HFFc6 (cell line): ENCODE measurements at places on chromosomes 11 and 22.
A peak's percentile ranks its signal among the peaks of the same experiment; 100 is the strongest.

DNA sequence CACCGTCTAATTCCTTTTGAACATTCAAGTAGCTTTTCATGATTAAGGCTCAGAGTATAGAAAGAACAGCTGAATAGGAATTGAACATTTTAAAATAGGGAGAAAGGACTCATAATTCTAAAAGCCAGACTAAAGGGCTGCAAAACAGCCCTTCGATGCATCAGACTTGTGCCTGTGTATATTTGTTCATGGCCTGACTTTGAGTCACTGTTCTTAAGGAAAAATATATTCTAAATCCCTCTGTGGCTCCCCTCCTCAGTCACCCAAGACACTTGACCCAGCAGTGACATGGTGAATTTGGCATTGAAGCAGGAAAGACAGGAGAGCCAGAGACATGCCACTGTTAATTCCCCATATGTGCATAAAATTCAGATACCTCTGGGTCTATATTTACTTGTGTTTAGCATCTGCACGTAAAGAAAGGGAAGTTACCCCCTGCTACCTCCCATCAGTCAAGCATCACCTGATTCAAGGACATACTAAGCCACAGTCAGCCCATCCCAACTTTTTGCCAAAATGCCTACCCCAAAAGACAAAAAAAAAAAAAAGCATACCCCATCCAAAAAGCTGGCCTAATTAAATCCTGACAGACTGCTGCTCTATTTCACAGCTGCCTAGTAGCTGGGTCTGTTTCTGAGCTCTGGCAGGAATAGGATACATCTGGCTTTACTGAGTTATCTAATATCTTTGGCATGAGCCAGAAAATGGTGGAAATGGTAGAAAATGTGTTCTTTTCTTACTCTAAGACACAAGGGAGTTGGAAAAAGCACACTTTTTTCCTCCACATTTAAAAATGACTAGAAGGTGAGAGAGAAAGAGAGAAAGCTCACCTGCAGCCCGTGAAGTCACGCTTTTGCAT lies 93.5 kb downstream of the COMMD9 start:
- H3K27ac ChIP-seq = no peak overlapping the region
- H3K4me3 ChIP-seq = no peak overlapping the region
- no peaks in the 10 kb centered on the region for H3K36me3 ChIP-seq
- no peaks in the 10 kb centered on the region; the same call in 1 of the 2 replicates for H3K27me3 ChIP-seq

DNA sequence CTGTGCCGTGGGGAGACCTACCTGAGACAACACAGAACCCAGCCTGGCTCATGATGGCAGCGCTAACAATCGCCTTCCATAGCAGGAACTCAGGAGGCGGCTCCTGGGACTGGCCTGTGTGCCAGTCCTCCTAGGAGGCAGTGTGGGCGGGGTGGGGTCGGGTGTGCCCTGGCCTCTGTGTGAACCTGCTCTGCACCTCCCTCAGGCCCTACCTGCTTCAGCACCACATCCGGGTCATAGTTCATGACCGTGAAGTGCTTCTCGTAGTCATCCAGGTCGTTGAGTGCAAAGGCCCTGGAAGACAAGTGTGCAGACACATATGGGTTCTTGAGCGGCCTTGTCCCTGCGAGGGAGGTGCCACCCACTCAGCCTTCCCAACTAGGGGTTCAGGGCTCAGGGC lies 15.3 kb downstream of the TTLL12 start:
- peaks cover 4% of the 10 kb centered on the region; the same call in 1 of the 2 replicates for H3K36me3 ChIP-seq
- H3K27ac ChIP-seq = no peak overlapping the region
- H3K27me3 ChIP-seq = peaks cover under 1% of the 10 kb centered on the region; the same call in 1 of the 2 replicates
- no peak overlapping the region for H3K4me3 ChIP-seq
- peaks cover 11% of the 10 kb centered on the region; the same call in 1 of the 2 replicates for H3K4me1 ChIP-seq

DNA sequence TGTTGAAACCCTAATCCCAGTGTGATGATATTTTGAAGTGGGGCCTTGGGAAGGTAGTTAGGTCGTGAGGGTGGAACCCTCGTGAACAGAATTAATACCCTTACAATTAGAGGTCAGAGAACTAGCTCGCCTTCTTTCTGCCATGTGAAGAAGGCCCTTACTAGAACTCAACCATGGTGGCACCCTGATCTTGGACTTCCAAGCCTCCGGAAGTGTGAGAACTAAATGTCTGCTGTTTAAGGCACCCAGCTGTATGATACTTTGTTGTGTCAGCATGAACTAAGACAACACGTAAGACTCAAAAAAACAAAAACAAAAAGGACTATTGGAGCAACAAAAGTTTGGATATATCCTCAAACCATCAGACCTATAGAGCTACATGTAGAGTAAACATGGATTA lies 52.0 kb downstream of the TMEM123 start:
- H3K36me3 ChIP-seq = peaks cover 26% of the 10 kb centered on the region
- DNase-seq = no peak
- H3K27me3 ChIP-seq = 0 out of 2 replicates have a peak, but pooled peaks cover 2% of the 10 kb centered on the region
- H3K4me1 ChIP-seq = peaks cover 18% of the 10 kb centered on the region
- H3K4me3 ChIP-seq = no peak overlapping the region

- no peak for DNase-seq
- H3K4me1 ChIP-seq = peaks cover 42% of the 10 kb centered on the region
- no peak overlapping the region for H3K4me3 ChIP-seq
- no peaks in the 10 kb centered on the region; the same call in 1 of the 2 replicates for H3K27me3 ChIP-seq
- H3K27ac ChIP-seq = no peak overlapping the region; the same call in 1 of the 2 replicates
These were observed 261.3 kb upstream of the ARHGAP20 start for GRCh38 chr11:110973401-110973980.

- no peaks in the 10 kb centered on the region; the same call in 1 of the 2 replicates for H3K27me3 ChIP-seq
- H3K36me3 ChIP-seq = peaks cover 4% of the 10 kb centered on the region
- peaks cover 15% of the 10 kb centered on the region for H3K4me1 ChIP-seq
- peak overlapping the region; percentile 94 for H3K27ac ChIP-seq
These were observed 17.5 kb downstream of the CDC45 start for GRCh38 chr22:19497245-19497644.

GRCh38 chr11:64652586-64653387 lies 61.8 kb downstream of the SLC22A12 start:
- peaks cover 8% of the 10 kb centered on the region; the same call in 1 of the 2 replicates for H3K4me1 ChIP-seq
- no peak overlapping the region for H3K4me3 ChIP-seq
- H3K27ac ChIP-seq = no peak overlapping the region
- no peaks in the 10 kb centered on the region for H3K36me3 ChIP-seq
- H3K27me3 ChIP-seq = peaks cover 22% of the 10 kb centered on the region

- DNase-seq = peak; percentile 78
- H3K4me3 ChIP-seq = peak overlapping the region; percentile 56
- peak overlapping the region; percentile 95 for H3K27ac ChIP-seq
- peaks cover 1% of the 10 kb centered on the region; the same call in 1 of the 2 replicates for H3K27me3 ChIP-seq
- H3K36me3 ChIP-seq = no peaks in the 10 kb centered on the region; the same call in 1 of the 2 replicates
These were observed 55.0 kb upstream of the ARHGAP32 start for GRCh38 chr11:129247135-129247534.

- H3K27me3 ChIP-seq = peaks cover 1% of the 10 kb centered on the region
- H3K4me1 ChIP-seq = peaks cover 1% of the 10 kb centered on the region; the same call in 1 of the 2 replicates
- no peak overlapping the region for H3K27ac ChIP-seq
- H3K4me3 ChIP-seq = no peak overlapping the region
- no peak for DNase-seq
These were observed 624.8 kb upstream of the KIRREL3 start for GRCh38 chr11:127625402-127625801.

- H3K27ac ChIP-seq = no peak overlapping the region
- no peak overlapping the region for H3K4me3 ChIP-seq
- 0 out of 2 replicates have a peak, but pooled peaks cover 3% of the 10 kb centered on the region for H3K36me3 ChIP-seq
- no peaks in the 10 kb centered on the region for H3K27me3 ChIP-seq
- no peak for DNase-seq
These were observed 368.5 kb downstream of the NELL1 start for GRCh38 chr11:21037850-21038249.

DNA sequence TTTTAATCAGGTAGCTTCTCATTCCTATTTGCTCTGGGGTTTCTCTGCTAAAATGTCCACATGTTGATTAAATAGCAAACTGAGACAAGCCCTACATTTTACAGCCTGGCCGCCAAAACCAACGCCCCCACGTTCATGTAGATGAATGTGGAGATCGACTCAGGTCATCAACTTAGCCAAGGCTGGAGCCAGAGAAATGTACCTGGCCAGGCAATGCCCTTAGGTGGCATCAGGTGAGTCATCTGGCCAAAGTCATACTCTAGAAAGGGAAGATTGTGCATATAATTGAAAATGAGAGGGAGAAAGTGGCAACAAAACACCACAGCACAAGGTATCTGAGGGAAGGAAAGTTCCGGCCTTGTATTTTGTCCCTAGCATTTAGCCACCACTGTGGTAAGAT lies 37.1 kb upstream of the CCDC89 start:
- no peak overlapping the region for H3K27ac ChIP-seq
- H3K27me3 ChIP-seq = peaks cover 3% of the 10 kb centered on the region; the same call in 1 of the 2 replicates
- H3K4me1 ChIP-seq = peaks cover 69% of the 10 kb centered on the region
- no peak for DNase-seq
- no peak overlapping the region for H3K4me3 ChIP-seq
- peaks cover 22% of the 10 kb centered on the region for H3K36me3 ChIP-seq

DNA sequence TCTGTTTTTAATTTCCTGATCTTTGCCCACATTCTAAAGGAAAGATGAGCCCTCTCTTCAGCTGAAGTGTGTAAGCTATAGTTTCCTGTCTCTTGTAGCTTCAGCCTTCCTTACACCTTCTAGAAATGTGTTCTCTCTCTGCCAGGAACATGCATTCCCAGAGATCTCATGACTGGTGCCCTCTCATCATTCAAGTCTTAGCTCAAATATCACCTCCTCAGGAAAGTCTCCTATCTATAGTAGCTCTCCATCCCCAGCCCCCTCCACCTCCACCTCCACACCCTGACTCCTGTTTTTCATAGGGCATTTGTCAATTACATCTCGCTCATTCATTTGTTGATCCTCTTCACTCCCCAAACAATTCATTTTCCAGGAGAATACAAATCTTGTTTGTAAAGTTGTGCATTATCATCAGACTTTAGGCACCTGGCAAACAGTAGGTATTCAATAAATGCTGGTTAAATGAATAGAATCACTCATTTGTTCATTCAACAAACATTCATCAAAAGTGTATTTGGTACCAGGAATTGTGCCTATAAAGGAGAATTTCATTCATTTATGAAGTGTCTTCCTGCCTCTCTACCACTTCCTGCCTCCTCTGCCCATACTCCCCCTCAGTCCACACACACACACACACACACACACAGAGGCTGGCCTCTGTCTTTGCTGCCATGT lies 160.3 kb downstream of the BBOX1 start:
- H3K27ac ChIP-seq = peak overlapping the region; percentile 45; the same call in 1 of the 2 replicates
- H3K27me3 ChIP-seq = peaks cover 2% of the 10 kb centered on the region
- no peak overlapping the region for H3K4me3 ChIP-seq
- no peak for DNase-seq

GRCh38 chr22:46777609-46777970 lies 15.1 kb downstream of the TBC1D22A start:
- no peak for DNase-seq
- no peak overlapping the region for H3K27ac ChIP-seq
- no peak overlapping the region for H3K4me3 ChIP-seq
- peaks cover 21% of the 10 kb centered on the region for H3K4me1 ChIP-seq
- H3K27me3 ChIP-seq = peaks cover 2% of the 10 kb centered on the region; the same call in 1 of the 2 replicates
- H3K36me3 ChIP-seq = no peaks in the 10 kb centered on the region

GRCh38 chr11:62018981-62019664 lies 51.7 kb upstream of the FTH1 start:
- peaks cover 12% of the 10 kb centered on the region; the same call in 1 of the 2 replicates for H3K36me3 ChIP-seq
- H3K4me3 ChIP-seq = no peak overlapping the region
- no peak for DNase-seq
- peaks cover 5% of the 10 kb centered on the region for H3K27me3 ChIP-seq
- peaks cover 10% of the 10 kb centered on the region for H3K4me1 ChIP-seq

DNA sequence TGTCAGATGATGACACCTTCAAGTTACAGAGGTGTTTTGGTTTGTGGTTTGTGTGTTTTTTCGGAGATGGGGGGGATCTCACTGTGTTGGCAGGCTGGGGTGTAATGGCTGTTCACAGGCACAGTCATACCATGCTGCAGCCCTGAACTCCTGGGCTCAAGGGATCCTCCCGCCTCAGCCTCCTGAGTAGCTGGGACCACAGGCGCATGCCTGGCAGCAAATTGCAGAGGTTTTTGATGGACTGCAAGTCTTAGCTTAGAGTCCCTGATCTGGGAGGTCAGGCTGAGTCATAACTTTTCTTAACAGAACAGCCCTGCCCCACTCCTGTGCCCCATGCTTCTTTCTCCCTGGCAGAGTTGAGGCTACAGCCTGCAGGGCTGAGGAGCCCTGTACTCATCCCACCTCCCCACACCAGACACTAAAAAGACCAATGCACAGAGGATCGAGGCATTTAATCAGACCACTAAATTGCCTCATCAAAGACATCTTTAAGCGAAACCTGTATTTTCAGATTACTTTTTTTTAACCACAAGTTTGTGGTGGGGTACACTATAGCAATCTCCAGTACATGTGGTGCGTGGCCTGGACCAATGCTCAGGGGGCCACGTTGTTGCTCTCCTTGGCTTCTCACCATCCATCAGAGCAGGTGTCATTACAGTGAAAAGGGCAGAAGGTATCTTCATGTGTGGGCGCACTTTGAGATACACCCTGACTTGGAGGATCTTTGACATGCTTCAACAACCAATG lies 17.1 kb upstream of the ADORA2A start:
- H3K27ac ChIP-seq = no peak overlapping the region
- 0 out of 2 replicates have a peak, but pooled peaks cover 3% of the 10 kb centered on the region for H3K36me3 ChIP-seq
- DNase-seq = peak; percentile 30
- no peak overlapping the region for H3K4me3 ChIP-seq
- peaks cover 24% of the 10 kb centered on the region for H3K4me1 ChIP-seq
- no peaks in the 10 kb centered on the region for H3K27me3 ChIP-seq

DNA sequence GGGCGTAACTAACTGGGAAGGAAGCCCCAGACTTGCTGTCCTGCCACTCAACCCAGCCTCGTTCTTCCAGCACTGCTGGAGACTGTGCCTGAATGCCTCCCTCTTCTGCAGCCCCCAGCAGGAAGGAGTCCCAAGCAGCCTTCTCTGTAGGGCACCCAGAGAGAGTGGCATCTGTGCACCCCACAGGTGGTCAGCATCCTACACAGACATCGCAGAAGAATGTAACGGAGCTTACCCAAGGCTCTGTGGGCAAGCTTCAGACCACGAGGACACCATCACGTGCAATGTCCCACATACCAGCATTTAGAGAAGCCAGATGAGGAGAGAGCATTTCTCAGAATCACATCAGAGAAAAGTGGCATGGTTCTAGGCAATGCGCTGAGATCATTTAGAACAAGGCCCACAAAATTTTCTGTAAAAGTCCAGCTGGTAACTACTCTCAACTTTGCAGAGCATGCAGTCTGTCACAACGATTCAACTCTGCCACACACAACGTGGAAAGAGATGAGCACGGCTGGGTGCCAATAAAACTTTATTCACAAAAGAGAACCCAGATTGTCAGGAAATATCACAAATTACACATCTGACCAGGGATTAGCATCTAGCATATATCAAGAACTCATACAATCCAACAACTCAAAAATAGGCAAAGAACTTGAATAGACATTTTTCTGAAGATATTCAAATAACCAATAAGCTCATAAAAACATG lies 33.4 kb downstream of the SHANK2 start:
- DNase-seq = no peak
- no peaks in the 10 kb centered on the region for H3K36me3 ChIP-seq
- no peaks in the 10 kb centered on the region for H3K4me1 ChIP-seq
- no peak overlapping the region for H3K4me3 ChIP-seq
- H3K27me3 ChIP-seq = peaks cover 12% of the 10 kb centered on the region; the same call in 1 of the 2 replicates
- no peak overlapping the region for H3K27ac ChIP-seq
